Renal cortex interstitium (tissue), 15 donors: ENCODE measurements at places on chromosomes 7 and 10.

- no peak for DNase-seq
These were observed 214.3 kb downstream of the ELMO1 start for GRCh38 chr7:37234334-37234733.

GRCh38 chr10:10438335-10439100 lies 579.2 kb upstream of the CELF2 start:
- no peak for DNase-seq

DNA sequence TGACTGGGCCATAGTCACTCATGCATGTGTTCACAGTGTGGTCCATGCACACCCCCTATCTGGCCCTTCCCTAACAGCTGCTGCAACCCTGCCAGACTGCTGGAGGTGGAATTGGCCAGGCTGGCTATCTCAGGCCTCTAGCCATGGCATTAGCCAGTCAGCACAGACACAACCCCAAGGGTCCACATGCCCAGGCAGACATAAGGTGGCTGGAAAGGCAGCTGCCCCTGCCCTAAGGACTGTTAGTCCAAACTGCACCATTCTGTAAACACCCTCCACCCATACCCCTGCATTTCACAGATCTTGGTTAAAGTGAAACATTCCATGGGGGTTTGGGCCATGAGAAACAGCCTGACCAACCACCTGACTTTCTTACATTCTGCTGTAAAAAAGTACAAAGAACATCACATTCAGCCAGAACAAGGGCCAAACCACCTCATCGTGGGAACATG lies 137.4 kb upstream of the KCNMA1 start:
- no peak for DNase-seq

DNA sequence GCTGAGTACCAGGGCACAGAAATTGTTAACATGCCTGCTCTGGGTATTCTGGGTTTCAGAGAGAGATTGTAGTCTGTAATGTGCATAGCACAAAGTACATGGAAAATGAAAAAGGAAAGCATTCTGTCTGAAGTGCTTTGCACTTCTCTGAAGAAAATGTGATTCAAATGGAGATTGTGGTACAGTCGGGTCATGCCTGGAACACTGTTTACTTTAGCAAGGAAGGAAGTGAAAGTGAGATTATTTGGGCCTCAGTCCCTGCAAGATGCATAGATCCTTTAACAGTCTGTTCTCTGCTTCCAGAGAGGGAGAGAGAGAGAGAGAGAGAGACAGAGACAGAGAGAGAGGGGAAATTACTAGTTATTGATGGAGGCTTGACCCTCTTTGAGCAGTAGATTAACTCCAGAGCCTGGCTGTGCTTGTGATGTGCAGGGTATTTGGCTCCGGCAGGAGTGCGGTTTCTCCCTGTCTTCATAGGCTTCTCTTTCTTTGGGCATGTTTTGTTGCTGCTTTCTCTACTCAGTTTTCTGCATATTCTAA lies 5.4 kb downstream of the VWC2 start:
- DNase-seq: no peak

DNA sequence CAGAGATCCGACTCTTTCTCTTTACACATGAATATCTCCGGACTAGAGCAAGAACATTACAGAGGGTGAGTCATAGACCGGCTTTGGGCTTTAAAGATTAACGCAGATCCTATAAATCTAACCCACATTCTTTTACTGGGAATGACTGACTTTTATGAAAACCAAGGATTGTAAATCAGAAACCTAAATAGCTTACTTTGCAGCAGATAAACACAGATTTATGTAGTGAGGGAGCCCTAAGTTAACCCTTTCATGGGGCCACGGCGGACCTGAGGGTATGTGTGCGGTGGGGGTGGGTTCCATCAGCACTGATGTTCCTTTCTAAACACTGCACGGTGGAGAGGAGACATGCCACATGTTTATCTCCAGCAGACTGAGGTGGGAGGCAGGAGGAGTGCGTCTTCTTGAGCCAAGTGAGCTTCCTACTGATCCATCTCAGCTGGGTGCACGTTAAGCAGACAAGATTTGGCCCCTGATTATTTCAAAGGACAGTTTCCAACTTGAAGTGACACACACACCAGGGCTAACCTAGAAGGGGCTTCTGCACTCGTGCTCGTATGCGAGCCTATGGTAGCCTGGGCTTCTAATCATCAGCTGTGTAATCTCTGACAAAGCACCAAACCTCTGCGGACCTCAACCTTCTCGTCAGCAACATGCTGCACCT lies 127.6 kb downstream of the WDR11 start:
- no peak for DNase-seq

DNA sequence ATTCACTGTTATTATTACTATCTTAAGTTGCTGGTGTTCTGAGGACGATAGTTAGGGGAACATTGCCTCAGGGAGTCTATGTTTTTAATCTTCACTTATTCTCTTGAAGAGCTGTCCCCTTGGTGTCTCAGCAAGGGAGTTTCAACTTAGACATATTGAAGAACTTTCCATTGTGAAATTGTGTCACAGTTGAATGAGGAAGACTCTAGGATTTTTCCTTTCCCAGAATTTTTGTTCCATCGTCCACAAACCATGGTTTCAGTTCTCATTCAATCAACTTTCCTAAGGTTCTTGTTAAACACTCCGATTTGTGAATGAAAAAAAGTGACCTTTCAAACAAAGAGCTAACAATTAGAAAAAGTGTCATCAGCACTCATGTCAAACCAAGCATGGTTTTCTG lies 128.3 kb downstream of the GATA3 start:
- DNase-seq: no peak

- no peak for DNase-seq
These were observed 2.5 kb downstream of the SAP25 start for GRCh38 chr7:100570954-100571828.

DNA sequence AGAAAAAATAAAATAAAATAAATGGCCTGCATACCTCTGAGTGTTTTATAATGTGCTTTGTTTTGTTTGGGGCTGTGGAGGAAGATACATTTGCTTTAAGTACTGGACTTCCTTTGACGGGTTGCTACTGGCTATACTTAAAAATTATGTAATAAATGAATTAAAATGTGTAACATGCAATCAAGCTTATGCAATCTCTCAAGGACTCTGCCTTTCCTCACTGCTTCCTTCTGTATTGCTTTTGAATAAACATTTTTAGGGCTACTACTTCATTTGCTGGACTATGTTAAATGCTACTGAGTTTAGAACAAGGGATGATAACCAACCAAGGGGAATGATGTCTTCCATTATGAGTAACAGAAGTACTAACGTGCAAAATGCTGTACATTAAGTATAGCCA lies 91.6 kb downstream of the ETV1 start:
- no peak for DNase-seq

DNA sequence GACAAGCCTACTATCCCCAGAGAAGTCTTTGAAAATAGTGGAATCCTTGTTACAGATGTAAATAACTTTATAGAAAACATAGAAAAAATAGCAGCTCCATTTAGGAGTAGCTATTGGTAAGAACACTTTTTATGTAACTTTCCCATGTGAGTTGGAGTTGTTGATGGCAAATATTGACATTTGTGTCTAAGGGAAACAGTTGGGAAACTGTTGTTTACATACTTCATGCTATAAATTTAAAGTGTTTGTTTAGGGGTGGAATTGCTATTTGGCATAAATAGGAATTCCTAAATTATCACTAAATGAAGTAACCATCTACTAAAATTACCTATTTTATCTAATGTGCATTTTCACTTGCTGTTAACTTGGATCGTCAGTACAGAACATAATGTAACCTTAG lies 50.7 kb downstream of the GDI2 start:
- DNase-seq: no peak

DNA sequence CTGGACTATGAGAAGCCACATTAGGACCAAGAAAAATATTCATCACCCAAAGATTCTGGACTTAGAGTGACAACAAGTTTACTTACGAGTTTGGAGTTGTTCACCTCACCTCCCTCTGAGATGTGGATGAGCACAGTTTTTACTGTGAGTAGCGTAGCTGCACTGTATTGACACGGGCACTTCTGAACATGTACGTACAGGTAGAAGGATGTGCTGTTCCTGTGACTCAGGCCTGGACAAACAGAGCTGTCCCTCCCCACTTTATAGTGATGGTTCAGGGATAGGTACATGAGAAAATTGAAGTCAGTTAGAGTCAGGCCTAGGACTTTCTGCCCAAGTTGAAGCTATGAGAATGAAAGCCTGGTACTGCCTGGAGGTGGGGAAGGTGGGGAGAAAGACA lies 80.9 kb upstream of the DYNC1I1 start:
- DNase-seq: no peak

- no peak for DNase-seq
These were observed 30.9 kb downstream of the SCIN start for GRCh38 chr7:12601302-12601869.
